NCI-H2081 (cell line): ENCODE measurements at places on chromosomes 12 and 14.

- no peak for DNase-seq
These were observed 26.0 kb upstream of the TSPAN8 start for GRCh38 chr12:71183846-71184245.

DNA sequence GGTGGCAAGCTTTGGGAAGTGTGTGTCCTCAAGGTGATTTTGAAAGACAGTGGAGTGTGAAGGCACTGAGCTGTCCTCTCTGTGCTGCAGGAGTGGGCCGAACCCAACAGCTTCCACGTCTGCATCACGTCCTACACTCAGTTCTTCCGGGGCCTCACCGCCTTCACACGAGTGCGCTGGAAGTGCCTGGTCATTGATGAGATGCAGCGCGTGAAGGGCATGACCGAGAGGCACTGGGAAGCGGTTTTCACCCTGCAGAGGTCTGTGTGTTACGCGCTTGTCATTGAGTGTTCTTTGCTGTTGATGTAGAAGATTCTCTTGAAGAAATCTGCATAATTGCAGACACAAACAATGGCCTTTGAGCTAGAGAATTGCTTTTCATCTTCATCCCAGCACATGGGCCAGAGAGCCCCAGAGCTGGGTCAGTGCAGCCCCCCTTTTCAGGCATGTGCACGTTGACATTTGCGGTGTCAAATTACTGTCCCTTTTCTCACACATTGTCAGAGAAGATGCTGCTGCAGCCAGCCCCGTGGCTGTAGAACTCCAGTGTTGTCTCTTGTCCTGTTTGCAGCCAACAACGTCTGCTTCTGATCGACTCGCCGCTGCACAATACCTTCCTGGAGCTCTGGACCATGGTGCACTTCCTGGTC is 63.3 kb downstream of the EP400 start:
- DNase-seq, result no peak

DNA sequence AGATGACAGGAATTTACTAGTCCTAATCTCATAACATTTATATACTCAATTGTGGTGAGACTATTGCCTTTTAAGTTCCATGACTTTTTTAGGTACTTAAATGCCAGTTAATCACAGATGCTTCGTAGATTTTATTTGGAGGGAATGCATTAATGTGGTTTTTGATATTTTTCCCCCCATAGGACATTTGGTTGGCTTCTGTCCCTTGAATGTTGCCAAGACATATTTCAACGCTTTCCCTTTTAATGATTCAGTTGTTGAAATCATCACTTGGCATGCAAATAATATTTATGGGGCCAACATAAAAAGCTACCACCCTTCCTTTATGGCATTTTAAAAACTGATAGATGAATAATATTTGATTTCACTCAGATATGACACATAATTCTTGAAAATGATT is 172.1 kb downstream of the ACSS3 start:
- DNase-seq, result no peak

DNA sequence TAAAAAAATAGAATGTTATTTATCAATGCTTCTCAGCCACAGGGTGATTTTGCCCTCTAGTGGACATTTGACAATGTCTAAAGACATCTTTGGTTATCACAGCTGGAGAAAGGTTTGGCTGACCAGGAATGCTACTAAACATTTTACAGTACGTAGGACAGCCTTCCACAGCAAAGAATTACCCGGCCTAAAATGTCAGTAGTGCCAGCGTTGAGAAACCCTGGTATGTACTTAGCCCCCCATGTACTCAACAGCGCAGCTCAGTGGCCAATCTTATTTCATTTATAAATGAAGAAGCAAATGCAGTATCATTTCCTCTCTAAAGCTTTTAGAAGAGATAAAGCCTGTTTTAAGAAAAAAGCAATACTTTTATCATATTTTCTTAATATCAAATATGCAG is 5.8 kb downstream of the MARK3 start:
- peak; percentile 41 for DNase-seq

- DNase-seq, result no peak
These were observed 8.7 kb upstream of the SMCO2 start for GRCh38 chr12:27437839-27438238.

- no peak for DNase-seq
These were observed 200.2 kb upstream of the MYL2 start for GRCh38 chr12:111120578-111120977.

DNA sequence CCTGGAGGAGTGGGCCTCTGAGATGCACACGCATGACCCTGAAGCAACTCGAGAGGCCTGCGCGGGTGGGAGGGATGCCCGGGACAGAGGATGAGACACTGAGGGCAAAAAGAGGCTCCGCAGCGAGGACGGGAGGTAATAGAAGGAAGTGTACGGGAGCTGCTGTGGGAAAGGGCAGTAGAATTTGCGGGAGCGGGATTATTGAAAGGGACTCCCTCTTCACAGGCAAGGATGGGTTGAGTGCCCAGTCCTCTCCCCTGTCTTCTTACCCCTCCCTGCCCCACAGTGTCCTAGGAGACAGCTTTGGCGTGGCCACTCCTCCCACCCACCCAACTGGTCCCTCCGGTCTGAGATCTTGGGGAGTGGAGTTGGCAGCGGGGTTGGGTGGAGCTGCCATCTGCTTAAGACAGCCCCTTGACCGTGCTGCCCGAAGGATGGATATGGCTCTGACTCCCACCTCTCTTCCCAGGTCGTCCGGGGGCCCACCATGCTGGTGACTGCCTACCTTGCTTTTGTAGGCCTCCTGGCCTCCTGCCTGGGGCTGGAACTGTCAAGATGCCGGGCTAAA is 15.7 kb upstream of the ESPL1 start:
- no peak for DNase-seq

DNA sequence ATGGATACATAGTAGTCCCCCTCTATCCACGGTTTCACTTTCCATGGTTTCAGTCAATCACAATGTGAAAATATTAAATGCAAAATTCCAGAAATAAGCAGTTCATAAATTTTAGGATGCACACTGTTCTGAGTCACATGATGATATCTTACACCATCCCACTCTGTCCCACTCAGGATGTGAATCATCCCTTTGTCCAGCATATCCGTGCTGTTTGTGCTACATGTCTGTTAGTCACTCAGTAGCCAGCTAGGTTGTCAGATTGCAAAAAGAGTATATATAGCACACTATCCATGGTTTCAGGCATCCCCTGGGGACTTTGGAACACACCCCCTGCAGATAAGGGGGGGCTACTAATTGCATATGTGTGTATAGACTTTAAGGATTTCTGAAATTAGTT is 8.1 kb upstream of the NAA30 start:
- no peak for DNase-seq

- no peak for DNase-seq
These were observed 450 bp downstream of the SINHCAF start for GRCh38 chr12:31325524-31325875.

DNA sequence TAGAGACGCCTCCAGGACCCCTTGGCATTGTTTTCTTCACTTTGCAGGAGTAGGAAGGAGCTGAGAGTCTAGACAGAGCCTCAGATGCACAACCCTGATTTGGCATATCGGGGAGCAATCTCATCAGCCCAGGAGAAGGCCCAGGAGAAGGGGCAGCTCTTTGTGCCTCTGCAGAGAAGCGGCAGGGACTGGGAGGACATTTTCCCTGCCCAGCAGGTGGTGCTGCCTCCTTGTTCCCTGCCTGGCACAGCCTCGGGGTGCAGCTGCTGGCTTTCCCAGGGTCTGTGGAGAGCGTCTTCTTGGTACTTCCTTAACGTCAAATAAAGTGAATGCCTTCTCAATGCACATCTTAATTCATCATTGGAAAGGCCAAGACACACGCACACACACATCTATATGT is 419.5 kb downstream of the TMEM121 start:
- DNase-seq, result no peak

GRCh38 chr12:53381731-53382630 is 2.0 kb downstream of the SP1 start:
- DNase-seq, result no peak

GRCh38 chr12:27425306-27425705 is 21.2 kb upstream of the SMCO2 start:
- DNase-seq, result no peak

DNA sequence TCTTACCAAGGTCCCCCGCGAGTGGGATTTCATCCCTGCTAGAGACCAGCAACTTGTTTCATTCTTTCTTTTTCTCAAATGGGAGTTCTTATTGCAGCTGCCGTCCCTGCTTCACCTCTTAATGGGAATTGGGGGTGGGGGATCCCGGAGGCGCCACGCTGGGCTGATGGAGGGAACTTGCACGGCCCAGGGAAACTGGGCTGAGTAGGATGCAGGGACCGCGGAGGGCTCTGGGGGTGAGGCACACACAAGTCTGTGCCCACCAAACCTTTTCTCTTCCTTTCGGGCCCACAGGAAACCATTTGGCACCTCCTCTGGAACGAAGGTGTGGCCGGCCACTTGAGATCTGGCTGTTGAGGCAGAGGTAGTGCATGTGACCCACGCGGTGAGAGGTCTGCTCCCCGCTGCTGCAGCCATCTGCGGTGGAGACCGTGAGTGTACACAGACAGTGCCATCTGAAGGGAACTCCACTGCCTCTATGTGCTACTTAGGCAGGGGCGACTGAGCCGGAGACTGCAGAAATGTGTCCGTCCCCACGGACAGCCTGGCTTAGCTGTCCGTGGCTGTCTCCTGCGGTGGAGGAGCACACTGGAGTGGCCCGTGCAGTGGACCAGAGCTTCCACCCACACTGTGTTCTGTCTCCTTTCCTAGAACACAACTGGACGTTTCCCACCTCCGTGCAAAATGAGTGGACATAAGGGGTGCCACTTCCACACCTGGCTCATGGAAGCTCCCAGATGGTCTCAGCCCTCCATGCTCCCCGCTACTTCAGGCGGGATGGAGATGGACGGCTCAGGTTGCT is 42.1 kb upstream of the TESC start:
- DNase-seq, result no peak

GRCh38 chr14:101034986-101035385 is 131.5 kb upstream of the RTL1 start:
- no peak for DNase-seq

- DNase-seq, result no peak
These were observed 39.8 kb upstream of the LMNTD1 start for GRCh38 chr12:25592725-25593495.

DNA sequence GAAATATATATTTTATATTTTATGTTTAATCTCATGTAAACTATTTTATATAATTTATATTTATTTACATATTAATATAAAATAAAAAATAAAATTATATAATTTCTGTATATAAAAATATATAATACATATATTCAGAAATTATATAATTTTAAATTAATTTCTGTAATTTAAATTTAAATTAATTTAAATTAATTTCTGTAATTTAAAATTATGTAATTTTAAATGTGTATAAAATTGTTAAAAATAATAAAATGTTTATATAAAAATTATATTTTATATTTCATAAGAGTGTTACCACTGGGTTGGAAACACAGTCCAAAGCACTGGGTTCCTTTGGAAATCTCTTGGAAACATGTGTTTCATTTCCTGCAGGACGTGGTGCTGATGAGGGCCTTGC is 94.6 kb downstream of the DNAH10 start:
- DNase-seq, result no peak

DNA sequence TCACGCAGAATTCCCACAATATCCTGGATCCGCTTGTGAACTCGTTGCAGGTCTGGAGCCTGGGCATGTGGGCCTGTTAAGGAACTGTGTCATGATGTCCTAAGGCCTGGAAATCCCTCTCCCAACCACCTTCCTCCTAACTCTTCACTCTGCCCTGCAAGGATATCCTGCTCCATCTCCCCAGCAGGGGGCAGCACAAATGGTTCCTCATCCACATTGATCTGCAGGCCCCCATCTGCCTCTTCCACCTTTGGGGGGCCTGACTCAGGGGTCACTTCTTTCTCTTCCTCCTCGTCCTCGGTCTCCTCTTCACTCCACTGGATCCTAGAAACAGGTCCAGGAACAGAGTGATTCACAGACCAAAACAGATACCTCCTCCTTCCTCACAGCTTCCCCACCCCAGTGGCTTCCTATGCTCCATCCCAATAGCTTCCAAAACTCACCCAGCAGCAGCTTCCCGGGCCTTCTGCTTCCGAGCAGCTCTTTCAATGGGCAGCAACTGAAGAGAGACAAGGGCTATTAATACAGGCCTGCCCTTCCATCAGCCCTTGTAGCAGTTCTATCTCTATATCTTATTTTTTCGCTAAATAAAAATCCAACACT is 4.5 kb downstream of the NOP2 start:
- peak; percentile 19 for DNase-seq

GRCh38 chr14:44910821-44911220 is 50.9 kb downstream of the KLHL28 start:
- DNase-seq, result no peak

GRCh38 chr14:99791476-99792209 is 1.6 kb upstream of the EML1 start:
- DNase-seq, result no peak

DNA sequence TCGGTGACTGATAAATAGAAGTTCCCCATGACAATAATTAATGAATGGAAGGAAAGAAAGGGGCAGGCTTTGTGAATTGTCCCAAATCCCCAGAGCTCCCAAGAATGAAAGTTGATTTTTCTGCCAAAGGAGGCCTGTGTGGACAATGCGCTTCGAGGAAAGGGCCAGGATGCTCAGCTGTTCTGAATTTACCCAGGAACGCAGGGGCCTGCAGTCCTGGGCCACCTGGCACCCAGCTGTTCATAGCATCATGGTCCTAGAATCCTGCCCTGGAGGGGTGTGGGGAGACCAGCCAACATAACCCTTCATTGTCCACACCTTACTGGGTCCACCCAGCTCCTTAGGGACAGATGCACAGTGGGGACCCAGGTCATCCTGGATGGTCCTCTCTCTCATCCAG is 587.5 kb downstream of the BCL11B start:
- no peak for DNase-seq

DNA sequence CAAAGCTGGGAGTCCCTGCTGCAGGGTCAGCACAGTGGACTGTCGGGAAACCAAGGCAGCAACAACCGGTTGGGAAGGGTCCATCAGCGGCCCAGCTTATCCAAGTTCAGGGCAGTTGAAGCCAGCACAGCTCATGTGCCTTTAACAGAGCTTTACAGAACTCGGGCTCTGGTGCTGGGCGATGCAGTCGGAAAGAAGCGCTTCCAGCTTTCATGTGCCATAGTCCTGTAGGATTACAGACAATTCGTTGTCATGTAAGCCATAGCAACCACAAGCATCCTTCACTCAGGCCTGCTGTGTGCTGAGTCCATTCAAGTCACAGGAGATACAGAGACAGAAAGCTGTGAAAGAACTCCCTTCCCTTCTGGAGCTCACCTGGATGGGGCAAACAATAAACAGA is 3.5 kb upstream of the FAM181A start:
- no peak for DNase-seq

- DNase-seq, result no peak
These were observed 203.5 kb upstream of the PLXNC1 start for GRCh38 chr12:93944911-93945310.

DNA sequence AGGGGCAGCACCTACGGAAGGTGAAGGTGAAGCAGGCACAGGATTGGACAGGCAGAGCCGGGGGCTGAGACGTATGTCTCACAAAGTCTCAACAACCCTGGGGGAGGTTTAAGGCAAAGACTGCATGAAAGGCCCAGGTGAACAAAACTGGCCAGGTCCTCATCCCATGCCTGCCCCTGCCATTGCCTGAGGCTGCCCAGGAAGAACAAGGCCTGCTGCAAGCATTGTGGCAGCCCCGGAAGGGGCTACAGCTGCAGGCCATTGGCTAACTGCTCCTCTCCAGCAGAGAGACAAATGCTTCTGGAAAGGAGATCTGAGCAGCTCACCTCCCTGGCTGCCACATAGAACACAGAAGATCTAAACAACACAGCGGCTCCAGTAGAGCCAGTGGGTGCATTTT is 20.4 kb upstream of the TMEM179 start:
- DNase-seq, result no peak

- DNase-seq, result no peak
These were observed 141.7 kb upstream of the GARIN6 start for GRCh38 chr12:99505805-99506204.
